ENCODE measurements at places on chromosomes 1 and 21.

GRCh38 chr1:165849353-165850133, 22.1 kb downstream of the UCK2 start:
- DNase-seq: no peak

GRCh38 chr1:25703041-25703440, 86.5 kb downstream of the MAN1C1 start:
- no peak for DNase-seq

DNA sequence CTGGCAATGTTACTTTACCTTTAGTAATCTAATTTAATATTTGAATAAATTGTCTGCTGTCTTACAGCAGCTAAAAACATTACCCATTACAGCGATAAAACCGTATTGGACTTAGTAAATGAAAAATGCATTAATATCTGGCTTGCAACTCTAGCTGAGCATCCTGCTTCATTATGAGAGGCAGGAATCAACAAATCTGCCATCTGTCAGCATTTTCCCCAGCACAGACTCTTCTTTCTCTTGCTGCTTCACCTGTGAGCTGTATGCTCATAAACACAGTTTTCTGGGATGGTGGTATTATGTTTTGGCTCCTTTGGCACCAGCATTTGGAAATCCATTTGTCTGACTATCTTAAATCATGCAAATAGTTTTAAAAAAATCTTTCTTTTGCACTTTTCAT, 487.1 kb downstream of the KCNT2 start:
- no peak for DNase-seq

DNA sequence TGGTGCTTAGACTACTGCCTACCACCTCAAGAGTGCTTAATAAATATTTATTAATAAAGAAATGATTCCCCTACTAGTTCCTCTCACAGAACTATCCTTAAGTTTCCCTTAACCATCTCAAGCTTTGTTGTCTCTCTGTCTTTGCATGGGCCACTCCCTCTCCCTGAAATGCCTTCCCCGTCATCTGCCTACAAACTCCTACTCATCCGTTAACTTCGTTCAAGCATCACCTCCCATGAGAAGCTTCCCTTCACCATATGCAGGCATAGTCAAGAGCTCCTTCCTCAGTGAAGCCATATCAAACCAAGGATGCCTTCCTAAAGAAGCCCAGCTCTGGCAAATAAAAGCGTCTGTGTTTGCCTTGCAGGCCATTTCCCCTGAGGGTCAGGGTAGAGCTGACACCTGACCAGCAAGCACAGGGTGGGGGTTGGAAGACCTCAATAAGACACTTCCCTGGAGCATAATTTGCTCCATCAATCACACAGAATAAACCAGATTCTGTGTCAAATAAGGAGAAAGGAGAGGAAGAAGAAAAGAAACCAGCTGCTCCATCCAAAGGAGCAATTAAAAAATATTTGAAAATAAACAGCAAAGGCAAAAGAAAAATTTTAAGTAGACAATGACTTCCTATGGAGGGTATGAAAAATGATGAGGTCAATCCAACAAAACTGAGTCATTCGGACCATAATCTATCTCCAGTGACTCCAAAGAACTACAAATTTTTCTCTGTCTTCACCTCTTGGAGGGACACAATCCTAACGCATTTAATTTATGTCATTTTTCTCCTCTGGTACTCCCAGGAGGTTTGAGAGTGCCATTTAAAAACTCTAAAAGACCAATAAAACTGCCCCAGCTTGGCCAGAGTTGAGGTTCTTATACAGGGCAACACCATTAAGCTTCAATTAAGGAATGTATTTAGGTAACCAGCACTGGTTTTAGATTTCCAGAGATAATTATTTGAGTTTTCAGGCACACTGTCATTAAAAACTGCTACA, 303.6 kb downstream of the KCNH1 start:
- no peak for DNase-seq
